ENCODE measurements at places on chromosomes 12 and 14.

- DNase-seq: no peak
Observed at GRCh38 chr12:110224379-110225304, 56.4 kb upstream of the ATP2A2 start.

GRCh38 chr14:71264260-71264659 is 357.0 kb downstream of the PCNX1 start:
- DNase-seq: no peak

DNA sequence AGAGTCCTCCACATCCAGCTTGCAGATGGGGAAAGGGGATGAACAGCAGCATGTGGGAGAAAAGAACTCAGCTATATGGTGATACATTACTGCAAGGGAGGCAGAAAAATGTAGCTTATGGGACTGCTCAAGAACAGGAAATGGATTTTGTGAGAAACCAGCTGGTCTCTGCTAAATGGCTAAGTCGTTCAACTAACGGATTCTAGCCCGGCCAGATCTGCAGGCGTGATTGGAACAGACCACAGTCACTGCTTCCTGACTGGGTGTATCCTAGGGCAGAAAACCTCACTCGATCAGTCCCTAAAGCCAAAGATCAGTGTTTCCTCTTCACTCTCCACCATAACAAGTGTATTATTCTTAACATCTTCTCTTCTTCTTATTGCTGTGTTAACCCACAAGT is 8.1 kb upstream of the PTGDR start:
- no peak for DNase-seq

DNA sequence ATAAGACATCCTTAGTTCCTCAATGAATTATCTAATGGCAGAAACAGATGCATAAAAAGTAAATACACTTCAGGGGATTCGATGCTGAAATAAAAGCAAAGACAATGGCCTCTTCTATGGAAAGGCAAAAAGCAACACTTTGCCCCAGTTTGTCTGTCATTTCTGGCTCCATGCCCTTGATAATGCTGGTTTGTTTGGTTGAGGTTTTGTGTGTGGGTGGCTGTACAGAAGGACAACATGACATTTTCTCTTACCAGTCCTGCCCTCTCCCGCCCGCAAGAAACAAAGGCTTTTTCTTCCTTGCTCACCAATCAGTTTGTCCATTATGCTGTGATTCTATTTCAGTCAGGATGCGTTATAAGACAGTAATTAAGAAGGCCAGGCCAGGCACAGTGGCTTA is 18.1 kb upstream of the WDR89 start:
- no peak for DNase-seq

GRCh38 chr12:123937707-123938591 is 34.7 kb downstream of the CCDC92 start:
- DNase-seq: no peak

- DNase-seq: no peak
Observed at GRCh38 chr14:44652640-44653039, 145.6 kb upstream of the FSCB start.

DNA sequence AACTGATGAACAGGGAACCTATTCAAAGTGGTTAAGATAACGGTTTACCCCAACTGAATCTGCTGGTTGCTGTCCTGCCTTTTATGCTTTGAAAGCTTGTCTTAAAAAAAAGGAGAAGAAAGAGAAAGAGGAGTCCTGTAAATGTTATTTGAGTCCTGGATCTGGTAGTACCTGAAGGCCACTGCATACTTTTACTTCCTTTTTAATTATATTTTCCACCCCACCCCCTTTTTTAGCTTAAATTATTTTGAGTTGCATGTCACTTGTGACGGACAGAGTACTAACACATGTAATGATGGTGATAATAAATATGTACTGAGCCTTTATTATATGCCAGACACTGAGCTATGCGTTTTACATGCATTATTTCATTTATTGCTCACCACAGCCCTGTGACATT is 2.5 kb upstream of the AMIGO2 start:
- DNase-seq: no peak

DNA sequence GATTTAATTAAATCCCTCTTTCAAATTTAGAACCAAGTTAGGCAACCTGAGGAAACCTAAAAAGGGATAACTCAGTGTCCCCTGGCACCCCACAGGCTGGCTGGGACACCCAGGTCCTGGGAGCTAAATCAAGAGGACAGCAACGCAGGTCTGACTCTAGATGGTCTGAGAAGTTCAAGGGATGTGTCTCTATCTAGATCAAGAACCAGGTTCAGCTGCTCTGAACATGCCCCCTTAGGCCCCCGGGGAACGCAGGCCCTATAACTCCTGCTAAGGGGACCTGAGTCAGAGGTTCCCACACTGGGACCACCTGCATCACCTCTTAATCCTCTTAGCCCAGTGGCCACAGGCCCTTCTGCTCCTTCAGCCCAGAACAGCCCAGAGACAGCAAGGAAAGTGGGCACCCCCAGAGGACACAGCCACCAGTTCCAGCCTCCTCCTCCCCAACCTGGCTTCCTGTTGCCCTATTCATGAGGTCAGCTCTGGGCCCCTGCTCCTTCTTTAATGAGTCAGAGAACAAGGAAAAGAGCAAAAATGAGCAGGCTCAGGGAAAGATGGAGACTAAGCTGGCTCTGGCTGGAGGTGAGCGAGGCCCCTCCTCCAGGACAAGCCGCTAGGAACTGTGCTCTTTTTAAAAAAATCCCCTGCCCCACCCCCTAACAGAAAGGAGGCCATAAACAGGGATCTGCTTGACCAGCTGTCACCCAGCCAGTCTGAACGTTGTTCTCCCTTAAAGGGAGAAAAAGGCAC is 10.8 kb downstream of the PITPNM2 start:
- no peak for DNase-seq

DNA sequence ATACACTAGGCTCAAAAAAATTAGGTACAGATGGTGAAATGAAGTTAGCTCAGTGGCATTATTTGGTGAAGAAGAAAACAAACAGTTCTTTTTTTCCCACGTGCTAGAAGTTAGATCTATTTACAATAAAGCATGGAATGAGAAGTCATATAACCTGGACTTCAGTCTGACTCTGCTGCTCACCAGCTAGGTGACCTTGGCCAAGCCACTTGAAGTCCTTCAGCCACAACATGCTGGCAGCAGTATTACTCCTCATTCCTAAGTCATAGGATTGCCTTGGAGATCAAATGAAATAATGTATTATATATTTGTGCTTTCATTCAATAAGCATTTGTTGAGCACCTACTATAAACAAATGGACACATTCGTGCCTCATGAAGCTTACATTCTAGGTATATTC is 45.2 kb downstream of the PTHLH start:
- DNase-seq: no peak

DNA sequence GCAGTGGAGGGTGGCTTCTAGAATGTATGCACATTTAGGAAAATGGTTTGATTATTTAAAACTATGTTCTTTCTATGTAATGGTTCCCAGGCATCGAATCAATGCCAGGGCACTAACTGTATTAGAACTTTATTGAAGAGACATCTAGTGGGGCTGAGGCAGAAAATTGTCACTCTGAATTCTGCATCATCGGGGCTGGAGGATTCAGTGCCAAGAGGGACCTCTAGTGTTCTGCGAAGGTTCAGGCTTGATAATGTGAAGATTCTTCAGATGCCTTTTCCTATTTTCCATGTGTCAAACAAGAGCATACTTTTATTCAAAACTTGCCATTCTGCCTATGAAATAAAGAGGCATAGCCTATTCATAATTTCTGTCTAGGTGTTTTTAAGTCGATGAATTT is 146.3 kb downstream of the CAND1 start:
- no peak for DNase-seq

DNA sequence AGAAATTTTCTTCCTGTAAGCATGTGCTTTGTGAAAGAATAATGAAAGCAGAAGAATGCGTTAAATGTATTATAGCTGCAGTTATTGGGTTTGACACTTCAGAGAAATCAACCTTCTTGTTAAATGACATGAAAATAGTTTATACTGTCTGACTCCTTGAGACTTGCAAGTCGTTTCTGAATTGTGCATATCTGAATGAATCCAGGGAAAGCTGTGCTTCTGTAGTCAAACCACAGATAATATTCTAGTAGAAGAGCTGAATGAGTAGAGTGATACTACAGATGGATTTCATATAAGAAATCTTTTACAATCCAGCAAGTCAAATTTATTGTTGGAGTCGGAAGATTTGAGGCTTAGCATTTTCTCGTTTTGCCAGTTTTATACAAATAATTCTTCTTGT is 343.3 kb downstream of the RAD51B start:
- DNase-seq: no peak

- DNase-seq: no peak
Observed at GRCh38 chr14:104224131-104224505, 85.7 kb downstream of the KIF26A start.

GRCh38 chr14:103064978-103065377 is 7.6 kb upstream of the CDC42BPB start:
- DNase-seq: no peak

GRCh38 chr12:26133521-26133920 is 8.7 kb upstream of the BHLHE41 start:
- DNase-seq: no peak

- no peak for DNase-seq
Observed at GRCh38 chr12:131072451-131073230, 118.9 kb downstream of the ADGRD1 start.

- DNase-seq: no peak
Observed at GRCh38 chr14:96001866-96002497, 37.2 kb upstream of the C14orf132 start.

DNA sequence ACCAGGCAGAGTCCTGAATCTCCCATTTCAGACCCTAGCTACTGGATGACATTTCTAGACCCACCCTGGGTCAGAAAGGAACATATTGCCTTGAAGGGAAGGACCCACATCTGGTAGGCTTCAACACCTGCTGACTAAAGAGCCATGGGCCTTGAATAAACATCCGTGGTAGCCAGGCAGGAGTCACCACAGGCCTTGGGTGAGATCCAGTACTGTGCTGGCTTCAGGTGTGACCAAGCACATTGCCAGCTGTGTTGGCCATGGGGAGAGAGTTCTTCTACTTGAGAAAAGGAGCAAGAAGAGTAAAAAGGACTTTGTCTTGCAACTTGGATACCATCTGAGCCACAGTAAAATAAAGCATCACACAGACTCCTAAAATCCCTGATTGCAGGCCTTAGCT is 332.6 kb downstream of the SLC16A7 start:
- no peak for DNase-seq

GRCh38 chr14:58249611-58250010 is 5.0 kb downstream of the PSMA3 start:
- DNase-seq: no peak

DNA sequence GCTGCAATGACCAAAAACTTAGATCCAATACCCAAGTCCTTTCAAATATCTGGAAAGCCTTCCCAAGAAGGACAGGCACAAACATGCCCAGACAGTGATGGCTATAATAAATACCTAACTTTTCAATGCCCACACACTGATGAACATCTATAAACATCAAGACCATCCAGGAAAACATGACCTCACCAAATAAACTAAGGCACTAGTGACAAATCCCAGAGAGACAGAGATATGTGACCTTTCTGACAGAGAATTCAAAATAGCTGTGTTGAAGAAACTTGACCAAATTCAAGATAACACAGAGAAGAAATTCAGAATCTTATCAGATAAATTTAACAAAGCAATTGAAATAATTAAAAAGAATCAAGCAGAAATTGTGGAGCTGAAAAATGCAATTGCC is 38.7 kb upstream of the INSM2 start:
- DNase-seq: no peak

- no peak for DNase-seq
Observed at GRCh38 chr12:48032597-48032996, 28.3 kb upstream of the COL2A1 start.

DNA sequence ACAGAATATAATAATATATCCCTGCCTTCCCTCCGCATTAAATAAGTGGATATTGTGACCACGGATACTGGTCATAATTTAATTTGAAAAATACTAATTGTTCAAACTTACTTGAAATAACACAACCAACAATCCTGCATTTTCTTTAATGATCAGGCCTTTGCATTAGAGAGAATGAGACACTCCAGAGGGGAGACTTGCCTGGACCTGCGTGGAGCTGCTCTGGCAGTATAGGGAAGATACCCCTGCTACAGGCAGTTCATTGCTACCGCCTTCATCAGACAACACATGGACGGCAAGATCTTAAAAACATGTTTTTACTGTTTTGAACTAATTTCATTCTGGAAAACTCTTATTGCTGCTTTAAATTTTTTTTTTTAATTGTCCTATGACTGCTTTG is 211.0 kb upstream of the FAR2 start:
- no peak for DNase-seq

DNA sequence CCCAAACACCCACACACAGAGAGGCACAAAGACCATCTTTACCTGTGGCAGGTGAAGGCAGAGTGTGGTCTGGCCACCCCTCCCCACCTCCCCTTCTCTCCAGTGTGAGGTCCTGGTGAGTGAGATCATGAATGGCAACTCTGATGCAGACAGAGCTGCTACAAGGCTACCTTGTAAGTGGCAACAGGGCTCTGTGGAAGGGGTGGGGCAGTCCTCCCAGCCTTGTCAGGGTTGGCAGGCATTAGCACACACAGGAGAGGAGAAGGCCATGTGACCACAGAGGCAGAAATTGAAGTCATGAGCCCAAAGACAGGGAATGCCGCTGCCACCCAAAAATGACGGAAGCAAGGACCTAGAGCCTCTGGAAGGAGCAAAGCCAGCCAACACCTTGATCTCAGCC is 30.7 kb downstream of the VWF start:
- no peak for DNase-seq

DNA sequence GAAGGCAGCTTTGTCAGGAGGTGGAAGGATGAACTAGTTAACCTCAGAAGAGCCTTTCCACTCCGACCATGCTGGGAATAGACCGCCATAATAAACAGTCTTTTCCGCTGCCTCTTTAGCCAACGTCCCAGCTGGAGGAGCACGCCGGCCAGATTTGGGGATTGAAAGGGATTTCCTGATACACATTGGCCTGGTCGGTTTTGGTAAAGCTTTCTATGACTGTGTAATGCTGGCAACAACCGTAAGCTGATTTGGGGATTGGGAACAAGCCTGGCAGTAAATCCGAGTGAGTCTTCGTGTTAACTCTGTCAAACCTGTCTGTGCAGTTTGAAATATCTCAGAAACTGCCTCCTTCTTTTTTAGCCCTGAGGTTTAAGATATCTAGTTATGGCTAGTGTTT is 87.0 kb downstream of the DAD1 start:
- no peak for DNase-seq

DNA sequence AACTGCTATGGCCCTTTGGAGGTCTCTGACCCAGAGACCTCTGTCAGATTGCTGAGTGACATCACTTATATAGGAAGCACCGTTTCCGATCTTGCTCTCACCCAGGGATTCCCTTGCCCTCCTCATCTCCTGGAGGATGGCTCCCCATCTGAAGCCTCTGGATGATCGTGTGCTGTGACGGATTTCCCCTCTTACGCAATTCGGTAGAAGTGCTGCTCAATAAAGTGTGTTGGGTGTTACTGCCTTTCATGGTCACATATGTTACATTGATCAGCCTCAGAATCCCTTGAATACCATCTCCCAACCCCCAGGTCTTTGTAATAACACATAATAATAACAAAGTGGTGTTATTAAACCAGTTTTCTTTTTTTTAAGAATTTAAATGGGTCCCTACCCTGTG is 107.3 kb upstream of the CLEC14A start:
- no peak for DNase-seq

- DNase-seq: no peak
Observed at GRCh38 chr12:101698800-101699347, 1.4 kb downstream of the CHPT1 start.
